Adrenal gland (tissue), 19 donors: ENCODE measurements at places on chromosomes 12 and 14. TPM values are rescaled to one million over a fixed set of nuclear protein-coding genes. Genes with fewer than 3 reads are reported as not detected.

SELPLG gene
- total RNA-seq: 9.4 TPM

DNA sequence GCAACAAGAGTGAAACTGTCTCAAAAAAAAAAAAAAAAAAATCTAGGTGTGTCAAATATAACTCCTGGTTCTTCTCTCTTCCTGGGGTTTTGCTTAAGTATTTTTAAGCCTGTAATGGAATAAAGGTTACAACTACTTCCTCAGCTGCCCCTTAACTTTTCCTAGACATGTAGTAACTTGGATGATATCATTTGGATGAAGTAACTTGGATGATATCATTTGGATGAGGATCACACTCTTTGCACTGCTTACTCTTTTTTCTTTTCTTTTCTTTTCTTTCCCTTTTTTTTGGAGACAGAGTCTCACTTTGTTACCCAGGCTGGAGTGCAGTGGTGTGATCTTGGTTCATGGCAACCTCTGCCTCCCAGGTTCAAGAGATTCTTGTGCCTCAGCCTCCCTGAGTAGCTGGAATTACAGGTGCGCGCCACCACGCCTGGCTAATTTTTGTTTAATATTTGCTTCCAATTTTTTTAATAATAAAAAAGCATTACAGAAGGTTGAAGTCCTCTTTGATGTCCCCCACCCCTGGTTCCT is 775 bp upstream of the FAM186A start:
- H3K27me3 ChIP-seq: no peaks in the 10 kb centered on the region
- H3K4me1 ChIP-seq: peaks cover 5% of the 10 kb centered on the region
- DNase-seq: peak; percentile 38
- H3K36me3 ChIP-seq: no peaks in the 10 kb centered on the region
- no peak overlapping the region for H3K27ac ChIP-seq

GRCh38 chr14:64673748-64674147 is 30.5 kb upstream of the PLEKHG3 start:
- no peak overlapping the region for H3K4me3 ChIP-seq
- H3K27ac ChIP-seq: no peak overlapping the region

LGR5 gene
- total RNA-seq: 0.39 TPM

DNA sequence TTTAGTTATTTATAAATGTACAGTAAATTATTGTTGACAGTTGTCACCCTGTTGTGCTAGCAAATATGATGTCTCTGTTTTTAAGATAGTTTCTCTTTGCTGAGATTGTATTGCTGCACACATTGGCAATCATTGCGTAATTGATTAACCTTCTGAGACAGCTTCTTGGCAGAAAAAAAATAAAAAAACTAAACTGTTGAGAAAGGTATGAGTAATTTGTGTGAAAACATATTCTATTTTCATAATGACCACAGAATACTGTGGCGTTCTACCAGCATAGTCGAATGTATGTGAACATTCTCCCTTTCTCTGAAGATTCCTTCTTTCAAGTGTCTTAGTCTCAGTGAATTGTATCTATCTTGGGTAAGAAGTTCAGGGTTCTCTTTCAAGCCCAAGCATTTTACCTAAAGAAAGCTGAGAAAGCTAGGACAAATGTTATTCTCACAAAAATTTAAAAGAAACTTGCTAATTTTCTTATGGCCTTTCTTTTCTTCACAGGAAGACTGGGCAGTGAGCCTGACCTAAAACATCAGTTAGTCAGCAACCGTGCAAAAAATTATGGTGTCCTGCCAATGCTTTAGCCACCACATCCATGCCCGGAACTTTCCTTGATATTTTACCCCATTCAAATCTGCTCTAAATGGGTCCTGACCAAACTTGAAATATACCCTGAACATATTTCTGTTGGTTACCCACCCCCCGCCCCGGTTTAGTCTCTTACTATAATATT is 69.0 kb upstream of the REP15 start:
- peaks cover 17% of the 10 kb centered on the region for H3K4me1 ChIP-seq
- DNase-seq: no peak
- no peak overlapping the region for H3K4me3 ChIP-seq
- no peaks in the 10 kb centered on the region for H3K27me3 ChIP-seq

DNA sequence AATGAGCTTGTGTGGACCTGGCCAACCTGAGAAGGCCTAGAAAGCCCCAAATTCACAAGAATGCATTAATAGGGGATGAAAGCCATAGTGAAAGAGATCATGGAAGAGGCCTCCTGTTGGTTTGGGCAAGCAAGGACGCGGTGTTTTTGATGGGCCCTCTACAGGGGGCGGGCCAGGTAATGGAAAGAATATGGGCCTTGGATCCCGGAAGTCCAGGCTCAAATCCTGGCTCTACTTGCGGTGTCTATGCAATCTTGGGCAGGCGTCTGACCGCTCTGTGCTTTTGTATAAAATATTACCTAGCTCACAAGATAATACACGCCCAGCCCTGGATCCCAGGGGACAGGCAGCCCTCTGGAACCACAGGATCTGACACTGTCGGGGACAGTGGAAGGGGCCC is 41.1 kb upstream of the CLMN start:
- no peaks in the 10 kb centered on the region for H3K4me1 ChIP-seq
- no peak overlapping the region for H3K4me3 ChIP-seq
- H3K27ac ChIP-seq: no peak overlapping the region
- no peaks in the 10 kb centered on the region for H3K36me3 ChIP-seq
- peaks cover 10% of the 10 kb centered on the region for H3K27me3 ChIP-seq

LRRC10 gene
- total RNA-seq: not detected

OR4E2 gene
- total RNA-seq: not detected

SRRM4 gene
- total RNA-seq: 0.44 TPM

- peaks cover 39% of the 10 kb centered on the region for H3K4me1 ChIP-seq
- H3K36me3 ChIP-seq: no peaks in the 10 kb centered on the region
- no peaks in the 10 kb centered on the region for H3K27me3 ChIP-seq
- peak overlapping the region; percentile 98 for H3K27ac ChIP-seq
Measured at GRCh38 chr12:101696251-101697196, 916 bp upstream of the CHPT1 start.

DNA sequence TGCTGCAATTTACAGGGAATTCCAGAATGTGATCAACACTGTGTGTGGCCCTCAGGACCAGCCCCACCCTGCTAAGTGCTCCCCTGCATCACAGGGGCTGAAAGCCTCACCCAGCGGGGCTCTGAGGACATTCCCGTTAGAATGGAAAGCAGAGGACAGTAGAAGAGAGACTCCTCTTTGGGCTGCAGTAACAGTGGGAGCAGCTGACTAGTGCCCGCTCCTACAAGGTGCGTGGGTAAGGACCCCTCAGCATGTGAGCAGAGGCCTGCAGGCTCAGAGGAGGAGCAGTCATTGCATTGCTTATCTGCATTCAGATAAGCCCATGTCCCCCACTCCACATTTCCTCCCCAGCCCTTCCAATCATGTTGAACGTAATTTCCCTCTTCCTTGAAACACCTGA is 120.1 kb downstream of the ITPR2 start:
- H3K27me3 ChIP-seq: no peaks in the 10 kb centered on the region
- no peaks in the 10 kb centered on the region for H3K4me1 ChIP-seq
- H3K36me3 ChIP-seq: peaks cover 12% of the 10 kb centered on the region

- no peaks in the 10 kb centered on the region for H3K36me3 ChIP-seq
- no peak overlapping the region for H3K4me3 ChIP-seq
- no peak overlapping the region for H3K27ac ChIP-seq
- no peaks in the 10 kb centered on the region for H3K4me1 ChIP-seq
Measured at GRCh38 chr14:106652494-106652893, 1126.1 kb downstream of the TMEM121 start.

PRR4 gene
- 19.0 TPM for total RNA-seq

DNA sequence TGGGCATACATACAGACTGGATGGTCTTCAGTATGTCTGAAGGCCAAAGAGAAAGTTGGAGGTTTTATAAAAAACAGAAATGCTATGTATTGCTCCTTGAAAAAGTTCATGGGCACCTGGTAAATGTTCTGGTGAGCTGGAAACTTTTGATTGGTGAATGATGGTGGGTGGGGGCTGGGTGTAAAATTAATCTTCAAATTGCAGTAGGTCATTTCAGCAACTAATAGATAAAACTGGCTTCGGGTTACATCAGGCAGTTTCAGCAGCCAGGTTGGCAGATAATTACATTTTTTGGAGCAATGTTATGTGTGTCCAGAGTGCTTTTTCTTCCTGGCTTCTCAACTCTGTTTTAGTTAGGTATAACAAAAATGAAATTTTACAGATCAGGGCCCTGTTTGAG is 35.3 kb downstream of the SDR9C7 start:
- H3K27ac ChIP-seq: no peak overlapping the region
- no peak overlapping the region for H3K4me3 ChIP-seq
- H3K4me1 ChIP-seq: no peaks in the 10 kb centered on the region
- H3K27me3 ChIP-seq: no peaks in the 10 kb centered on the region

- no peaks in the 10 kb centered on the region for H3K27me3 ChIP-seq
- H3K36me3 ChIP-seq: no peaks in the 10 kb centered on the region
- no peak for DNase-seq
- H3K4me1 ChIP-seq: peaks cover 11% of the 10 kb centered on the region
- H3K27ac ChIP-seq: no peak overlapping the region
Measured at GRCh38 chr12:1930803-1931597, 12.5 kb upstream of the CACNA2D4 start.

KCNK10 gene
- not detected for total RNA-seq

- H3K4me3 ChIP-seq: no peak overlapping the region
- no peak overlapping the region for H3K27ac ChIP-seq
- DNase-seq: no peak
- H3K4me1 ChIP-seq: no peaks in the 10 kb centered on the region
- no peaks in the 10 kb centered on the region for H3K27me3 ChIP-seq
Measured at GRCh38 chr12:112488257-112488876, 69.6 kb downstream of the PTPN11 start.

DNA sequence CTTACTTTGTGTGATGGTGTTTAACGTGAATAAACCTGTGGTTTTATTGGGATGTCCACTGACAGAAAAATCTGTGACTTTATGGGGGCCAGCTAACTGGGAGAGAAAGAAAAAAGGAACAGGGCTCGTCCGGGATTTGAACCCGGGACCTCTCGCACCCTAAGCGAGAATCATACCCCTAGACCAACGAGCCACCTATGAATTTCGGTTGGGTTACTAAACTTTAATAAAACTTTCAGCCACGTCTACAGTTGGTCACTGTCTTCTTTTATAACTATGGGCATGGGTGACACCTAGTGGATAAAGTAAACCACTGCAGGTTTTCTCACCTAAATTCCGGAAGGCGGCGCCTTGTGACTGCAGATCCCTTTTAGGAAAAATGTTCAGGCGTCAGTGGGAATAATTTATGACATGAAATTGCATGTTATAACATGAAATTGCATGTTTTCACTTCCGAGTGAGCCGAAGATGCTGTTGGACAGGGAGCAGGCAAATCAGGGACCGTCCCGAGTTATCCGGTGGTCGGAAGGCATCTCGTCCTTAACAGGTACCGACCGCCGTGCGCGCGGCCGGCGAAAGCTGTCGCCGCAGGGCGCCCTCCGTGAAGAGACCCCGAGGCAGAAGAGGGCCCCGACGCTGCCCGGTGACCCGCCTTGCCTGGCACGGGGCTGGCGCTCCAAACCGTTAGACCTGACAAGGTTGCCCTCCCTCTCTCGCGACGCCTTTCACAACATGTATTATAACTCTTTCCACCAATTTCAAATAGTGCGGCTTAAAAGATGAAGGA is 18.2 kb upstream of the RNASE12 start:
- peak; percentile 71 for DNase-seq
- no peaks in the 10 kb centered on the region for H3K36me3 ChIP-seq
- H3K4me1 ChIP-seq: no peaks in the 10 kb centered on the region
- peak overlapping the region; percentile 26 for H3K27ac ChIP-seq
- H3K4me3 ChIP-seq: no peak overlapping the region
- no peaks in the 10 kb centered on the region for H3K27me3 ChIP-seq

- H3K27me3 ChIP-seq: no peaks in the 10 kb centered on the region
- DNase-seq: no peak
- H3K36me3 ChIP-seq: no peaks in the 10 kb centered on the region
- no peak overlapping the region for H3K27ac ChIP-seq
- no peak overlapping the region for H3K4me3 ChIP-seq
Measured at GRCh38 chr14:91754819-91755218, 22.9 kb upstream of the CATSPERB start.

KRT74 gene
- not detected for total RNA-seq

GALNT8 gene
- total RNA-seq: not detected

DNA sequence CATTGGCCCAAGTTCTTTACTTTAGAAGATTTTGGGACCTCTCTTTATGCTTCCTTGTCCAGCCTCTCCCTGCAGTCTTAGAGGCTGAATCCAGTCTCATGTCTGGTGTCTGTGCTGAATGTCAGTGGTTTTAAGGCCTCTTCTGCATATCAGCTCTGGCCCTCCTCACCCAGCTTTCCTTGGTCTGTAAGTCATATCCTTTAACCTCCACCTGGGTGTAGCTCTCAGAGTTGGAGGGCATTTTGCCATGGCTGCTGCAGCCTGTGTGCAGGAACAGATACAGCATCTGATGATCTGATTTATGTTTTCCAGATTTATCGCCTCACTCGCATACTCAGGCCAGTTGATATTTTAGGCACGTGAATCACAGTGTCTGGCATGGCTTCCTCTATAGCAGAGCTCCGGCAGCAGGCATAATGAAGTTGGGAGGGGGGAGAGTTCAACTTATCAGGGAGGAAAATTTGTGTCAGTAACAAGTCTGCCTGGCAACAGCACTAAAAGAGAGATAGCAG is 335.0 kb downstream of the PCNX1 start:
- DNase-seq: peak; percentile 69
- no peak overlapping the region for H3K4me3 ChIP-seq
- no peak overlapping the region for H3K27ac ChIP-seq
- peaks cover 12% of the 10 kb centered on the region for H3K4me1 ChIP-seq

- no peak for DNase-seq
- H3K27me3 ChIP-seq: no peaks in the 10 kb centered on the region
- peaks cover 40% of the 10 kb centered on the region for H3K4me1 ChIP-seq
- H3K27ac ChIP-seq: no peak overlapping the region
Measured at GRCh38 chr14:103548463-103549351, 13.8 kb downstream of the BAG5 start.

DNA sequence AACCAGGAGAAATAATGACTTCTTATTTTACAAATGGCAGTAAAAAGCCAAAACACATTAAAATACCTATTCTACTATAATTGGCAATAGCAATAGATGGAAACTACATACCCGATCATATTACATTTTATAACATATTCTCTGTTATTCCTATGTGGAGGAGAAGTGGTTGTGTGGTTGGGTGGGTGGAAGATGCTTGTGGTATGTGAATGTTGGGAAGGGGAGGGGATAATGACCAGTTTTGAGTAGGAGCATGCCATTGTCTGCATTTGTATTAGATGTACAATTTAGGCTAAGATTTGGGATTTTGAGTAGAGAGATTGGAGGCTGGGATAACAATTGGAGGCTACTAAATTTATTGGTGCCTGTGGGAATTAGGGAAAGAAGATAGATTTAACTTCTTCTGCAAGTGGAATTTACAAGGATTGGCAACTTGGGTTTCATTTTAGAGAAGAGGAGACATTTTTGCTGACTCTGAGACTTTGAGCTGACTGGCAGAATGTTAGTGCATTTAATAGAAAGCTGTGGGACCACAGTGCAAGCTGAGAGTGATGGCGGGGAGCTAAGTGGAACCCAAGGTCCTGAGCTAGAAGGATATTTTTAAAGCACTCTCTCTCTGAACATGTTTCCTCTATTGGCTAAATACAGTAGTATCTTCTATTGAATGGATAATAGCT is 65.2 kb downstream of the SLC16A7 start:
- no peak overlapping the region for H3K27ac ChIP-seq
- no peaks in the 10 kb centered on the region for H3K27me3 ChIP-seq
- no peak for DNase-seq
- no peak overlapping the region for H3K4me3 ChIP-seq
